ENCODE measurements at places on chromosomes 3 and 15.

GRCh38 chr15:93372865-93373223 is 283.8 kb upstream of the RGMA start:
- DNase-seq = no peak

GRCh38 chr3:57133157-57133556 is 32.0 kb downstream of the IL17RD start:
- DNase-seq = no peak

- no peak for DNase-seq
Observed at GRCh38 chr15:85318732-85319076, 61.7 kb upstream of the AKAP13 start.

DNA sequence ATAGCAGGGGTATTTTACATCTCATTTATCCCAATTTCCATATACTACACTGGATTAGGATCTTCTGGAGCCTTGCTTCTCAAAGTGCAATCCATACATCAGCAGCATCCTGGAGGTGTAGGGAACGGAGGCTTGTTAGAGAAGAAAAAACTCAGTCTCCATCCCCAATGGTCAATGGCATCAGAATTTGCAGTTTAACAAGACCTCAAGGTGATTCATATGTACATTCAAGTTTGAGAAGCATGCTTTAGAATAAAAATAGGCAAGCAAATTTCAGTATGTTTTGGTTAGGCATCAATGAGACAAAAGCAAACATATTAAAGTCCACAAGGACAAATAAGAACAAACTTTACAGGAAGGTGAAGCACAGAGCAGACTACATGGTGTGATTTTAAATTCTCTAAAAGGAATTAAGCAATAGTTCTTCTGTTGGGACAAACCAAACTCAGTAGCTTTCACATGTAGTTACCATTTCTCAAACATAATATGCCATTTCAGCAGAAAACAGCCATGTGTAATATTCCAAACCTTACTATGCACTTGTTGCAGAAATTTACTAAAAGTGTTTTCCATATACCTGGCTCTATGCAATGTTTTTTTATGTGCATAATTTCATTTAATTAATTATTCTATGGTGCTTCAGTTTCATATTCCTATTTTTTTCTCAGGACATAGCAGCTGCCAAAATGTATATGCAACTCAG is 360.3 kb upstream of the NECTIN3 start:
- no peak for DNase-seq

DNA sequence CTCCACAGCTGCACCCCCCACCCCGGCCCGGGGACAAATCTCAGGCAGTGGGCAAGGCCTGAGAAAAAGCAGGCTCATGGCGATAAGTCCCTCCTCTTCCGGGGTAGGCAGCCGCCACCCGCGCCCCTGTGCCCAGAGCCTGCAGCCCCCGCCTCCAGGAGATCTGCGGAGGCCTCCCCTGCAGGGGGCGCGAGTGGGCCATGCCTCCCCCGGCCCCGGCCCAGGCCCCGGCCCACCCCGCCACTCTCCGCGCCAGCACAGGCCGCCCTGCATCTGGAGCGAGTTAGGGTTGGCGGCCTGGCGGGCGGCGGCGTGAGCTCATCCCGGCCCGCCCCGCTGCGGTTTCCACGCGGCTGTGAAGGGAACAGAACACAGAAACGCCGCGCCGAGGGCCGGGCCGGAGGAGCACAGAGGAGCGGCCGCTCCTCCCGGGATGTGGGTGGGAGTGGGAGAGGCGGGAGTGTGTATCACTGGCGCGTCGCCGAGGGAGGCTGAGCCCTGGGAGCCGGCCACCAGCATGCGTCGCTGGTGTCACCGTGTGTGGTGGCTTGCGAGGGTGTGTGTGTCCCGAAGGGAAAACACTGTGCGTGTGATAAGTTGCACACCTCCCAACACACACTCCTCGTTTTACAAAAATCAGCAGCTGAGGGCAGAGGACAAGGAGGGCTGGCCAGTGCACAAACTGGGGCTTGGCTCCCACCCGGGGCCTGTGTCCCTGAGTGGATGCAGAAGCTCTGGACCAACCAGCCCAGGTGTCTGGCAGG is 17.2 kb downstream of the MYL3 start:
- DNase-seq = peak; percentile 94

- no peak for DNase-seq
Observed at GRCh38 chr15:70203981-70204560, 106.4 kb upstream of the TLE3 start.

- no peak for DNase-seq
Observed at GRCh38 chr15:92690395-92690794, 34.8 kb upstream of the FAM174B start.

- no peak for DNase-seq
Observed at GRCh38 chr3:130969621-130970020, 57.0 kb downstream of the ASTE1 start.

- no peak for DNase-seq
Observed at GRCh38 chr3:122091602-122092295, 36.6 kb downstream of the CD86 start.

GRCh38 chr3:10774825-10775224 is 41.2 kb upstream of the SLC6A11 start:
- no peak for DNase-seq

GRCh38 chr3:23761440-23761896 is 44.3 kb upstream of the UBE2E1 start:
- DNase-seq = no peak

GRCh38 chr3:21718161-21718765 is 32.7 kb downstream of the ZNF385D start:
- DNase-seq = peak; percentile 88

Measured in GM03348 (cell line).